Cortex of kidney (tissue), 1 donor: ENCODE measurements at places on chromosomes 3 and 15.

- DNase-seq, result no peak
These were observed 56.6 kb downstream of the LSM3 start for GRCh38 chr3:14235003-14235911.

- DNase-seq, result no peak
These were observed 14.1 kb upstream of the TOPAZ1 start for GRCh38 chr3:44227632-44228031.

DNA sequence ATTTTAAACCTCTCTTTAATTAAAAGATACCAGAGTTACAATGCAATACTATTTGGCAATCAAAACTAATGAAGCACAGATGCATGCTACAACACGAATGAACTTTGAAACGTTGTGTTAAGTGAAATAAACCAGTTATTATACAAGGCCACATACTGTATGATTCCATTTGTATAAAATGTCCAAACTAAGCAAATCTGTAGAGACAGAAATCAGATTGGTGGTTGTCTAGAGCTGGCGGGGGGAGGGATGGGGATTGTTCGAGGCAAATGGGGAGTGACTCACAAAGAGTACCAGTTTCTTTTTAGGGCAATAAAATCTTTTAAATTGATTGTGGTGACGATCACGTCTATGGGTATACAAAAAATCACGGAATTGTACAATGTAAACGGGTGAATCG lies 677.0 kb downstream of the NTRK3 start:
- DNase-seq, result no peak

DNA sequence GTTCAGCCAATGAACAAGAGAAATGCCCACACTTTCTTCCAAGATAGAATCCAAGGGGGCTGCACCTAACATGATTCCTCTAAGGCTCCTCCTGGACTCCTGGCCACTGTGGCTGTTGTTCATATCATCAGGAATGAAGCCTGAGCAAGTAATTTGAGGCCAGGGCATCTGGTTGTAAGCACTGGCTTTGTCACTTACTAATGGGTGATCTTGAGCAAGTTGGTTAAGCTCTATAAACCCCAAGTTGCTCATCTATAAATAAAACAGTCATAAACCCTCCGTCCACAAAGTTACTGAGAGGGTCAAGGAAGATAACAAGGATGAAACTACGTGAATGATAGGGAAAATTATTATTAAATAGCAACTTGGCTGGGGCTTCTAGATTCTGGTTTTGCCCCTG lies 58.3 kb downstream of the CDC25A start:
- DNase-seq, result no peak

DNA sequence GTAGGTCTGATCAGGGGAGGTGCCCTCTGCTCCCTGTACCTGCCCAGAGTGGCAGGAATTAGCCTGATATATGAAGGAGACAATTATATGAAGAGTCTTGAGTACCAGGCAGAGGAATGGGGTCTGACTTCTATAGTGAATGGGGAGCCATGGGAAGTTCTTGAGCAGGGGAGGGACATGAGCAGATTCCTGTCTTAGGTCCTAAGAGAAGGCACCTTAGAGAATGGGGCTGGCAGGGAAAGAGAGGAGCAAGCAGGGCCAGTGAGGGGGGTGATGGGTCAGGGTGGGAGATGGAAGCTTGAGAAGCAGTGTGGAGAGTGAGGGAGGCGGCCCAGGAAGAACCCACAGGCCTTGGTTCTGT lies 12.4 kb downstream of the CD276 start:
- DNase-seq, result no peak

- no peak for DNase-seq
These were observed 1.2 kb upstream of the SHISA5 start for GRCh38 chr3:48505146-48505545.

- DNase-seq, result no peak
These were observed 85.1 kb upstream of the MYRIP start for GRCh38 chr3:39724233-39724846.
